ENCODE measurements at places on chromosomes 11 and 22.

DNA sequence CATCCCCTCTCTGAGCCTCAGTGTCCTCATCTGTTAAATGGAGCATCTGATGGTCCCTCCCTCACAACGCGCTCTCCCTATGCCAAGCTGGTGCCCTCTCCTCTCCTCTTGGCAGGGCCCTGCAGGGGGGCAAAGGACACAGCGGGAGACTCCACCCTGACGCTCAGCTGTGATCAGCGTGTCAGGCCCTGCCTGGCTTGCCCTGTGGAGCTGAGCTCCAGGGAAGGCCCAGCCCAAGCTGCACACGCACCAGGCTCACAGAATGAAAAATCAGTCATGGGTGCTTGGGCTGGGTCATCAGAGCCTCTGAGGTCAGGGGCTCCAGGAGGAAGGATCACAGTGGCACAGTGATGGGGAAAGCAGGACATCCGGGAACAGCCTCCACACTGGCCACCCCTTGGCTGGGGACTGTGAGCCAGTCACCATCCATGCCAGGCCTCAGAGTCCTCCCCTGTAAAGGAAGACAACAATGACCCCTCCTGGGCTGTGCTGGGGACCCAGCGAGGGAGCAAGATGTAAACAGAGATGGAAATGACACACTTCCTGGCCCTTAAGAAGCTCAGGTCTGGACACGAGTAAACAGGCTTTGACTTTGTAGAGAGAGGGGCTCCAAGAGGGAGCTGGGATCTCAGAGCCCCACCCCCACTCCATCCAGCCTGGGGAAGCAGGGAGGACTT lies 36.6 kb downstream of the RPL3 start:
- no peak for DNase-seq

DNA sequence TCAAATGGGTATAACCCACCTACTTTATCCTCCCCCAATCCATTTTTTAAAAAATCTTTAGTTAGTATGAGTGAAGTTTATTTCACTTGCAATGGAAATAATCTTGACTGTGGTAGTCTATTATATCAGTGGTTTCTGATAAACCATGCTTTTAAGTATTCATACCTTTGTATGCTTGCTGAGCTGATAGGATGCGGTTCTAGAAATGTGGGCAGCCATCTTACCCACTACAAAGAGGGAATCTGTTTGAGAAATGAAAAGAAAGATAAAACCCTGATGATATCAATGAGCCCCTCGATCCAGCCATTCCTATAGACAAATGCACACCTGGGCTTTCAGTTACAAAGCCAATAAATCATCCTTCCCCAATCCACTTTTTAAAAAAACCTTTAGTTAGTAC lies 13.8 kb upstream of the PVALB start:
- no peak for DNase-seq

GRCh38 chr11:58905721-58906547 lies 33.4 kb upstream of the GLYATL1 start:
- no peak for DNase-seq

DNA sequence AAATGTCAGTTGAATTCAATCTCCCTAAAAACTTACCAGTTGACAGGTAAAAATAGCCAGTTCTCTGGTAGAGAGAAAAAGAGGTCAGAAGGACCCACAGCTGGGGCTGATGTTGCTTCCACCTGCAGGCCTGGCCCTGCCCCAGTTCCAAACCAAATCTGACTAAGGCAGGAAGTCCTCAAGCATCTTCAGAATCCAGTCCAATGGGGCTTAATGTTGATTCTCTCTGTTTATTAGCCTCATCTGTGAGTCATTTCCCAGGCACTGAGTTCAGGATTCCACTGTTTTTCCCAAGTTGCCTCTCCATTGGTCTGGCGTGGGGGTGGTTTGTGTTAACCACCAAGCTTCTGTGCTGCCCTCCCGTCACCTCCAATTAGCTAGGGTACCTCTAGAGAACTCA lies 601.8 kb downstream of the INSC start:
- DNase-seq, result no peak

GRCh38 chr11:3375552-3375951 lies 3.4 kb downstream of the ZNF195 start:
- no peak for DNase-seq

- DNase-seq, result no peak
These were observed 1.1 kb upstream of the PELI3 start for GRCh38 chr11:66465373-66466224.

DNA sequence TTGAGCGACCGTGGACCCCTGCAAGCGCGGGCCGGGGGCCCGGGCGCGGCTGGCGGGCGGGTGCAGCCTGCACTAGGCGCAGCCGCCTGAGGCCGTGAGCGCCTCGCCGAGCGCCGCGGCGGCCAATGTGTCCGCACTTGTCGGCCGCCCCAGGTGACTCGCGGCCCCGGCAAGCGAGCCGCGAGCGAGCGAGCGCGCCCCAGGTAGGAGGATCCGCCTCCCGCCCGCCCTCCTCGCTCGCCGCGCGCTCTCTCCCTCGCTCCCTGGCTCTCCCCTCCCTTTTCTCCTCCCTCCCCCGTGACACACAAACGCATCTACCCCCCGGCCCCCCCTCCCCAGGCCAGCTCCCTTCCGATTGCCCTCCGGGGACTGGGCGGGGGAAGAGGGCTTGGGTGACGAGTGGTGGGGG lies at the start of gene WNT7B:
Gene WNT7B, minus strand, starts transcription at position 160 of the 409 bp plus-strand sequence. CDS start 408 bp downstream, outside the sequence.
- DNase-seq, result no peak

DNA sequence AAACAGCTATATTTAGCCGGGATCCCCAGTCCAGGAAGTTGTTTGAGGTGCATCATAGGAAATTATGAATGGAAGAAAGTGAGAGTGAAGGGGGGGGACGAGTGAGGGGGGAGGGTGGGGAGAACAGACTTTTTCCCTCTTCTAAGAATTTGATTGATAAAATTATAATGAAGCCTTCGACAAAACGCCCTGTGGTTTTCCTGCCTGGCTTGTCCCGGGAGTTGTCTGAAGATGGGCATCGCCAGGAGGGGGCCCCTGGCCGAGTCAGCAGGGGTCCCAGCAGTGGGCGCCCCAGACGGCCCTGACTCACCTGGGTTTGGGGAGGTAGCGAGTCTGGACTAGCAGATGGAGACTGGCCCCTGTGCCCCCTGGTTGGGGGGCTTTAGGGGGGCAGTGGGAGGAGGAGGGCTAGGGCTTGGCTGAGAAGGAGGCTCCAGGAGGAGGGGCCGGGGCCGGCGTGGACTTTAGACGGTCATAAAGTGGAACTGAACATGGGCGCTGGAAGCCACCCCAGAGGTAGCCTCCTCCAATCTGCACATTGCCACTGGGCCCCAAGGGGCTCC lies 336 bp upstream of the LIF start:
- no peak for DNase-seq

- DNase-seq, result no peak
These were observed 448.5 kb downstream of the SOX6 start for GRCh38 chr11:15907806-15908205.

- peak; percentile 29 for DNase-seq
These were observed 1.1 kb upstream of the PITPNB start for GRCh38 chr22:27919942-27920755.

DNA sequence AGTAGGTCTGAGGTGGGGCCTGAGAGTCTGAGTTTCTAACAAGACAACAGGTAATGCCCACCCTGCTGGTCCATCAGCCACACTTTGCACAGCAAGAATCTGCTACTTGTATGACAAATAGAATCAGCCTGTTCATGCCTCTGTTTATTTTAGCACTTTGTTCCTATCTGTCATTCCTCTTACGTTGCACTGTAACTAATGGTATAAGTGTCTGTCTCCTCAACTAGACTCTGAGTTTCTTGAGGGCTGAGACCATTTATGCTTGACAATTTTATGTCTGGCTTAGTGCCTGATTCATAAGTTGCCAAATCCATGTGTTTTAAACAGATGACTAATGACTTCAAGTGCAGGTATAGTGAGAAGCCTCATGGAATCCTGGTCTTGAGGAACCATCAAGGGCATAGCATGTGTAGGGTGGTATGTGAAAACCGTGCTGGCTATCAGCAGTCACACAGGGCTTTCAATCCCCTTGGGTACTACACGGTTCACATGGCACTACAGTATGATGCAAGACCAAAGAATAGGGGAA lies 209.7 kb downstream of the C11orf91 start:
- no peak for DNase-seq

- no peak for DNase-seq
These were observed 25.5 kb upstream of the TMEM45B start for GRCh38 chr11:129790106-129790505.

GRCh38 chr22:38901111-38901641 lies 29.2 kb upstream of the CBX6 start:
- no peak for DNase-seq

DNA sequence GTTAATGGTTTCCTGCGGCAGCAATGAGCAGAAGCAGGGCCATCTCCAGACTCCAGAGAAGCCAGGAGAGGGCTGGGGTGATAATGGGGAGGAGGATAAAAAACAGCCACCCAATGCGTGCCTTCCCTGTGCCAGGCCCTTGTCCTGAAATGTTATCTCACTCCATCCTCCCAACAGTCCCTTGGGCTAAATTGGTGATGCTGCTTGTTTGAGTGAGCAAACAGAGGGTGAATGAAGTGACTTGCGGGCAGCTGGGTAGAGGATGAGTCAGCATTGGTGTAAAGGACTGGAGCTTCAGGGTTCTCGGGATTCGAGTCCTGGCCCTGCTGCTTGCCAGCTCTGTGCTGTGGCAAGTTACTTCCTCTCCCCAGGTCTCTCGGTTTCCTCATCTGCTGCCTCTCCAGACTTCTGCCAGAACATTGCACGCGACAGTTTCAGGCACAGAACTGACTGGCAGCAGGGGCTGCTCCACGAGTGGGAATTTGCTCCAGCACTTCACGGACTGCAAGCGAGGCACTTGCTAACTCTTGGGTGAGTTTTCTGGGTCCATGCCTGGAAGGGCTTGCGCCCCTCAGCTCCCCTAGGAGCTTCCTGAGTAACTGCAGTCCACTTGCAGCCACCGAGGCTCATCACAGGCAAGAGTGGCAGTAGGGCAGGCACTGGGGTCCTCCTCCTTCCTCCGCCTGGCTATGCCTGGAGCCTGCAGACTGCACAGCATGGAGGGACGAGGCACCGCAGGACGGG lies at the start of gene P2RY6:
Gene P2RY6, plus strand, starts transcription at position 403 of the 744 bp plus-strand sequence. CDS start 24,181 bp downstream, outside the sequence.
- no peak for DNase-seq

DNA sequence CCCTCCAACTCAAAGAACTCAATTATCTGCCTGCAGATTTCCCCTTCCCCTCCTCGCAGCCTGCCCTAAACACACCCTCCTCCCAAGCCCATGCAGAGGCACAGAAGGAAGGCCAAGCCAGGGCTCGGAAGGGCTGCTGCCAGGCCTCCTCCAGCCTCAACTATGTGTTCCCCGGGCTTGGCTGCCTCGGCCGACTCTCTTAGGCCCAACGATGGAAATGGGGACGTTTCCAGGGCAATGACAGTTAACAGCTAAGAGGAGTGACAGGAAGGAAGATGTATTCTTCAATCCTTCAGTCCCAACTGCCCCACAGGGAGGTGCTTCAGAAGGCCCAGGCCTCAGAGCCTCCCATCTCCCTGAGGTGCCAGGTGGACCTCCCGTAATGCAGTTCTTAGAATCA lies 104.0 kb upstream of the AKIP1 start:
- no peak for DNase-seq

DNA sequence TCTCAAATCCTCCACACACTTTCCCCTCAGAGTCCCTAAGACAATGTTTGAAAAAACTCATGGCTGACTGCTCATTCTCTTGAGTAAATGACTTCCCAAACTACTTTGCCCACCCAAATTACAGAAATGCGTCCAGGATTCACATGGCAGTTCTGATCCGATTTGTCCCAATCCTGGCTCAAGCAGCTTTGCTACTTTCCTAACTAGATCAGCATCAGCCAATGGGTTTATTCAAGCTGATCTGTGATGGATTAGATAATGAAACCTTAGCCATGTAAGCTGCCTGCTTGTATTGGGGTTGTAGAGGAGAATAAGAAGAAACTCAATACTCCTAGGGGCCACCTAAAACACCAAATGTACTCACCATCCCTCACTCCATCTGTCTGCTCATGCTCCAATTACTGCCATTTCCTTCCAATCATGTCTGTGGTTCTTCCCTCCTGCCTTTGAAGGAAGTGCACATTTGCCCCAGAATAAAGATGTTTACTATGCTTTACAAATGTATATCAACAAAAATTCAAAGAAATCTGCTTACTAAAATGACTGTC lies 6.9 kb downstream of the RBFOX2 start:
- no peak for DNase-seq

Measured in stimulated activated CD4-positive, alpha-beta T cell treated with anti-CD3 and anti-CD28 coated beads, Interleukin-15, amount 100 ng/mL, for 48 hours (primary cell).